ENCODE measurements at places on chromosomes 4 and X.
A peak's percentile ranks its signal among the peaks of the same experiment; 100 is the strongest.

GRCh38 chrX:63513825-63514568 is 162.9 kb upstream of the SPIN4 start:
- no peak for DNase-seq

GRCh38 chrX:39242187-39242586 is 440.9 kb downstream of the MID1IP1 start:
- peak; percentile 69 for DNase-seq

DNA sequence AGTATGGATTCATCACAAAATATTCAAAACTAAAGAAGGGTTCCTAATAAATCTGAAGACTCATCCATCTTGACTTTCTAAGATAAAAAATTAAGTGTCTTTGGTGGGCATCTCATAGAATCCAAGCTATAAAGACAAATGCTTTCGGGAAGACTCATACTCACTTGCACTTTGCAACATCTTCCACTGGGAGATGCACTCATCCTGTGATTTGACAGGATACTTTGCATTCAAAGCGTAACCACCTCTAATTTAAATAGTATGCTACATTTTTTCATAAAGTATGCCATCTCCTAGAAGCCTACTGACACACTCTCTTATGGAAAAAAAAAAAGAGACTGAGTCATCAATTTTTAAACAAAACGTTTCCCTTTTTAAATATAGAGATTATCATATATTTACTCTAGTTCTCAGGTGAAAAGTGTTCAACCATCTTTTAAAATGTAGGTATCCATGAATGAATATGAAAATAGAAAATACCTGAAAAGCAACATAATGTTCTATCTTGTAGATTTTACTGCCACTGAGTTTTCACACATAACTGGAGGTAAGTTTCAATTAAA is 119.6 kb downstream of the KLHL13 start:
- DNase-seq: peak; percentile 62

GRCh38 chrX:72050011-72050410 is 81.7 kb downstream of the RTL5 start:
- no peak for DNase-seq

DNA sequence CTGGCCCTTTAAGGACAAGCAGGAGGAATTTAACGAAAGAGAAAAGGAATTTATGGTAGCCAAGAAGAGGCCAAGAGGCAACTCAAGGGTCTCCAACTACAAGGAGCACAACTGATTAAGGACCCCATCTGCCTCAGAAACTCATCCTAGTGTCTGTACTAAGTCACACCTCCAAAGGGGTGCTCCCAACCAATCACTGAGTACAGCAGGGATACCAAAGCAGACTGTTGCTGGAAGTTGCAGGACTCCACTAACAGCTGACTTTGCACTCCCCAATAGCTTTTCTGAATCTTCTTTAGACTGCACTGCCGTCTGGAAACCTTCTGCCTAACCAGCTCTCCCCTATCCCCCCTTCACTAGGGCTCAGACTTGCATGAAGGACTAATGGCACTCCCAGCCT is 50.6 kb downstream of the ATP11C start:
- DNase-seq: no peak

DNA sequence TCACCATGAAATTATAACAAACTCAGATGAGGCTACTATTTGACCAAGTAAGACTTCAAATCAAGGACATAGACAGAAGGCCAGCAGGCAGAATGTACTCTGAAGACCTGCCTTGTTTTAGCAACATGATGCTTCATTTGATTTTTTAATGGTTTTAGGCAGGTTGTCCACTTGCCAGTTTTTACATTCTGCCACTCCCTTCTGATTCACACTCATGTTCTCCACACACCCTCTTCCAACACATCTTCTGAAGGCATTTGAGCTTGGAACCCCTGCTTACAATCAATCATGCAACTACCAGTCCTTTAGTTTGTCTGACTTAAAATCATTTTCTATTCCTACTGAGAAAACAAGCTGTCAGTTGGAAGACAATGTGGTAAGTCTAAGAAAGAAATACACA is 114.9 kb upstream of the SMIM31 start:
- no peak for DNase-seq
